Endothelial cell (in vitro differentiated cells): ENCODE measurements at places on chromosomes 12 and 14. TPM values are rescaled to one million over a fixed set of nuclear protein-coding genes. Genes with fewer than 3 reads are reported as not detected.

The BTBD6 gene
- total RNA-seq: 45.1 TPM

The GCH1 gene
- total RNA-seq: 11.2 TPM

The ENDOU gene
- total RNA-seq: 1.6 TPM

The GALNT9 gene
- total RNA-seq: not detected

The NRIP2 gene
- 0.13 TPM for total RNA-seq

The TEDC1 gene
- total RNA-seq: 11.5 TPM

The ANG gene
- total RNA-seq: 6.5 TPM

The SLC39A5 gene
- not detected for total RNA-seq

The PELI2 gene
- 40.6 TPM for total RNA-seq

The PLCZ1 gene
- total RNA-seq: not detected

The PGF gene
- total RNA-seq: 6.5 TPM
